Central memory CD8-positive, alpha-beta T cell (primary cell): ENCODE measurements at places on chromosomes 7 and 10.

DNA sequence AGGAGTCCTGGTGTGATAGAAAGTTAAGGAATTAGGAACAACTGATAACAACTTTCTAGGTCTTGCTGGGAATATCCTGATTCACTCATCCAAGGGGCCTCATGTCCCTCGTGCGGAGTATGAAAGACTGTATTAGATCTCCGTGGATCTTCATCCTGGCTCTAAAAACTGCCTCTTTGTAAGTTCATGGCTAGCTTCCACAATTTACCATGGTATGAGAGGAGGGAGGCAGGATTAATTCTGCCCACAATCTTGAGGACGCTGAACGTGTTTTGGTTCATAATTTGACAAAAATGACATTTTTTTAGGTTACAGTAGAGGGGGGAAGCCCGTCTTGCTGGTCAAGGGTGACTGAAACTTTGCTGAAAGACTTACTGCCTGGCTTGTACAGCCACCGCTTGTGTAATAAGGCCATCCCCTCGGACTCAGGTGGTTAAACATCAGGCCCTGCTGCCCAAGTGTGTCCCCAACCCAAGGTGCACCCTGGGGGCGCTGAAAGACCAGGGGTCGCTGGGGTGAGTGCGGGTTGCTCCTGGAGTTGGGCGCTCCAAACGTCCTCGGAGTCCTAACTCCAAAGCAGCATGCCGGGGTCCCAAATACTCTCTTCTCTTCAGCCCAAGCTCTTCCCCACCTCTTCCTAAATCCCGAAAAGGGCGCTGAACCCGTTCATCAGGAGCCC lies 733 bp downstream of the HIBADH start:
- no peak for DNase-seq

GRCh38 chr7:123271856-123272255 lies 72.1 kb upstream of the SLC13A1 start:
- DNase-seq, result no peak

- DNase-seq, result no peak
Measured at GRCh38 chr10:19408924-19409323, 360.3 kb downstream of the MALRD1 start.

GRCh38 chr7:149462101-149462520 lies 1.2 kb upstream of the ZNF777 start:
- no peak for DNase-seq

GRCh38 chr10:71611131-71611530 lies 108.4 kb downstream of the C10orf105 start:
- DNase-seq, result no peak

DNA sequence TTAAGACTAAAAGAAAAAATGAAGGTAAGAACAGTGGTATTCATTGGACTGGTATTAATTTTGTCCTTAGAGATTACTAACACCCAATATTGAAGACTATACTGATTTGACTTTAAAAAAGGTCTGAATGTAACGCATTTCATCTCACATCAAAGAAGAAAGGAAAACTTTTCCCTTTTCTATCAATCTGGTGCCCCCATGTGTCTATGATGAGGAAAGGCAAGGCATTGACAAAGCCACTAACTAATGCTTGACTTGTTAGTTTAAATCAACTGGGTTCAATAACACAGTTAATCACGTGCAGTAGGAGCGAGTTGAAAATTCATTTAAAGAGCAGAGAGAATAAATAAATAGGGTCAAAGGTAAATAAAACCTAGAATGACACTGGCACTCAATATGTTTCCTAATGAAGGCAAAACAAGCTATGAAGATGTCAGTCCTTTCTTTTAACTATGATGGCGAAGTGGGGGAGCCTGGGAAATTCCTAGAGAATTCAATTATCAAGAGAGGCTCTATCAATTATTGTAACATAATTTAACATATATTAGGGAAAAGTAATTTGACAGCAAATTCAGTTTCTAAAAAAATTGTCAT lies 180.9 kb downstream of the ANK3 start:
- DNase-seq, result no peak

GRCh38 chr10:11097686-11098085 lies 80.0 kb downstream of the CELF2 start:
- no peak for DNase-seq

- no peak for DNase-seq
Measured at GRCh38 chr10:98212196-98212595, 55.8 kb downstream of the LOXL4 start.

DNA sequence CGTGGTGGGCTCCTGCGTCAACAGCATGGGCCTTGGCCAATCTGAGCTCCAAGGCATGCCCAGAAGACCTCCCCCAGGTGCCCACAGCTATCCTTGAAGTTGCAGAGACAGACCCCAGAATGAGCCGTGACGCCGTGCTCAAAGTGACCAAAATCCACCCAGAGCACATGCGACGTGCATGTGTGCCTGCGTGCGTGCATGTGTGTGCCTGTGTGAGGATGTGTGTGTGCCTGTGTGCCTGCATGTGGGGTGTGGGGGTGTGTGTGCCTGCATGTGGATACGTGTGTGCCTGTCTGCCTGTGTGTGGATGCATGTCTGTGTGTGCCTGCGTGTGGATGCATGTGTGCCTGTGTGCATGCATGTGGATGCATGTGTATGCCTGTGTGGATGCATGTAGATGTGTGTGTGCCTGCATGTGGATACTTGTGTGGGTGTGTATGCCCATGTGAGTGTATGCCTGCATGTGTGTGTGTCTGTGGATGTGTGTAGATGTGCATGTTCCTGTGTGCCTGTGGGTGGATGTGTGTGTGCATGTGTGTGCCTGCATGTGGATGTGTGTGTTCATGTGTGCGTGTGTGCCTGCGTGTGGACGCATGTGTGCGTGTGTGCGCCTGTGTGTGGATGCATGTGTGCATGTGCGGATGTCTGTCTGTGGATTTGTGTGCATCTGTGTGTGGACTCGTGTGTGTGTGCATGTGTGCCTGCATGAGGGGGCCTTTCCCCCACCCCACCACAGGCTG lies 42.6 kb downstream of the PWWP2B start:
- DNase-seq, result no peak

DNA sequence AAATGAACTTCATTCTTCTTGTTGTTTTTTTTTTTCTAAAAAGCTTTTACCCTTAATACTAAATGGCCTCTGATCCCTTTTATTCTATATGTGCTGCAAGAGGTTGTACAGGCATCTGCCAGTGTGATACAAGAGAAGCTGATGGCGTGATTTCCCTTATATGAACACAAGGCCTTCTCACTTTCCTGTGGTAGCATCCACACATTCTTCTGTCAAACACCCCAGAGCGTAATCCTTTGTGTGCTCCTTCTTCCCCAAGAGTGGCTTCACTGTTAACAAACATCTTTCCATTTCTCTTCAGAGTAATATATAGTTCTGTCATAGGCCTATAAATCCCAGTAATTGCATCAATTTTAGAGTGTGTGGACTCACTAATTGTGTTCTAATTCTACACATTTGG lies 86.3 kb upstream of the CAPZA2 start:
- no peak for DNase-seq

GRCh38 chr10:132142396-132143161 lies 44.2 kb upstream of the DPYSL4 start:
- no peak for DNase-seq

GRCh38 chr7:35758421-35758820 lies 42.4 kb upstream of the SEPTIN7 start:
- no peak for DNase-seq

- DNase-seq, result no peak
Measured at GRCh38 chr7:41731493-41732435, 28.9 kb upstream of the INHBA start.

GRCh38 chr7:137661634-137662033 lies 185.1 kb downstream of the DGKI start:
- DNase-seq, result no peak

GRCh38 chr10:3226960-3227744 lies 54.6 kb upstream of the PITRM1 start:
- no peak for DNase-seq

- DNase-seq, result no peak
Measured at GRCh38 chr10:113752553-113752952, 1.1 kb downstream of the PLEKHS1 start.

DNA sequence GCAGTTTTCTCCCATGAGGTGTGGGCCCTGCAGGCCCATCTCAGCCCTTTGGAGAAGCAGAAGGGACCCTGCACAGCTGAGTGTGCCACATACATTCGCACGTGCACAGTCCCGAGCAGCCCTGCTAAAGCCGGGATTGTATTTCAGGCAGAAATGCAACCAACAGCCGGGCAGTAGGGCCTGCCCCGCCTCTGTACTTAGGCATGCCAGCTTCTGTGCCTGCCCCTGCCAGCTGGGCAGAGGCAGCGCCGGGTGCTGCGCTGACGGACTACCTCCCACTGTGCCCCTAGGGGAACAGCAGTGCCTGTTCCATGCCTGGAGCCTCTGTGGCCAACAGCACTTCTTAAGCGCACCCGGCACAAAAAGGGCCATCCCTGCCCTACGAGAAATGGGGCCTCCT lies 170.3 kb downstream of the NEURL1 start:
- no peak for DNase-seq

- DNase-seq, result no peak
Measured at GRCh38 chr10:101818872-101819633, 809 bp upstream of the OGA start.

GRCh38 chr10:122532601-122533296 lies 27.8 kb upstream of the DMBT1 start:
- no peak for DNase-seq

GRCh38 chr10:12797471-12798262 lies 203.8 kb downstream of the CCDC3 start:
- DNase-seq, result no peak

DNA sequence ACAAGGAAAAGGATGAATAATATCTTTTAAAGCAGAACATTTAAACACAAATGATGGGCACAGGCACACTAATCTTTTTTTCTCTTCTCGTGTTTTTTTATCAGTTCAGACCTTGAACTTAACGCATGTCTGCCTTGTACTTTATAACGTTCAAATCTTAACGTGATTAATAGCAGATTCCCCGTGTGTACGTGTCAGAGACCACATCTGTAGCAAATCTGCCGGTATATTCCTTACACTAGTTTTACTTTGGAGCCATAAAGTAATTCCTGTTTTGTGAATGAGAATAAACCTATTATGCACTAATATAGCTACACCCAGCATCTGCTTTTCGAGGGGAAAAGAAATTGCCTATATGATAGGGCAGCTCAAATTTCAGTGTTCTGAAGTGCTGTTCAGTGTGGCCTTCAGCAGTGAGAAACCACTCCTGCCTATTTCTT lies 166.0 kb upstream of the TCF7L2 start:
- no peak for DNase-seq

GRCh38 chr7:131723926-131724325 lies 167.5 kb upstream of the PODXL start:
- no peak for DNase-seq

GRCh38 chr7:37577901-37578300 lies 105.7 kb upstream of the GPR141 start:
- no peak for DNase-seq

DNA sequence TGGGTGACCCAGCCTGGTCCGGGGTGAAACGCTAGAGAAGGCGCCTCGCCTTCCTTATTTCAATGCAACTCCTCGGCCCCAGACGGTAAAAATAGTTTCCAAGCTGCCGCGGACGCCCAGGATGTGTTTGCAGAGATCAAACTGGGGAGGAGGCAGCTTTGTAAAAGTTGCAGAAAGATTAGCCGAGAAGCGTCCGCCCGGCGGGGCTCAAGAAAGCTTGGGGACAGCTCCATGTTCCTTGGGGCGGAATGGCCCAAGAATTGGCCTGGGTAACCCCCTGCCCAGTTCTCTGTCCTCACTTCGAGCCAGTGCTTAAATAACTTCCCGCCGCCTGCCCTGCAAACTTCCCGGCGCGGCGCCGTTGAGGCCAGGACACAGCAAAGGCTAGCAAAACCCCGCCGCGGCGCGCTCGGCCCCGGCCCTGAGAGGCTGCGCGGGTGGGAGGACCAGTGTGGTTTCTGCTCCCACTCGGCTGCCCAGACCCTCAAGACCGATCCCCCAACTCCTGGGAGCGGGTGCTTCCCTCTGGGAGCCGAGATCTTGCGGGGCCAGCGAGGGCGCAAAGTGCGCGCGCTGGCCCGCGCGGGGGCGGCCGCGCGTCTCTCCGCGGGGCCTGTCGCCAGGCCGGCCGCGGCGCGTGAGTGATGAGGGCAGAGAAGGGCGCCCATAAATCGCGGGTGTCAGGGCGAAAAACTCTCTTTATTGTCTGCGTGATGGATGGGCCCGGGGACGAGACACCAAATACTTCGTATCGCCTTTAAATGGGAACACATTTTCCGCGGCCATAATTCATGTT lies 6.3 kb upstream of the ZNF503 start:
- no peak for DNase-seq

GRCh38 chr7:156998988-156999957 lies 11.2 kb downstream of the MNX1 start:
- DNase-seq, result no peak

DNA sequence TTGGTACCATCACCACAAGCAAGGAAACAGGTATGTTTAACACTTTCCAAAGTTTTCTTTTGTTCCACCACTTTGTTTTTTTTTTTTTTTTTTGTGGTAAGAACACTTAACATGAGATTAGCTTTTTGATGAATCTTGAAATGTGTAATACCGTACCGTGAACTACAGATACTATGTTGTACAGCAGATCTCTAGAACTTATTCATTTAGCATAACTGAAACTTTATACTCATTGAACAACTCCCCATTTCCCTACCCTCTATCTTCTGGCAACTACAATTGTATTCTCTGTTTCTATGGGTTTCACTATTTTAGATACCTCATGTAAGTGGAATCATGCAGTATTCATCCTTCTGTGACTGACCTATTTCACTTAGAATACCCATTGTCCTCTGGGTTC lies 162.7 kb upstream of the ITGB1 start:
- DNase-seq, result no peak

- no peak for DNase-seq
Measured at GRCh38 chr10:58575491-58575890, 62.8 kb downstream of the BICC1 start.

- no peak for DNase-seq
Measured at GRCh38 chr10:5832946-5833345, 19.7 kb upstream of the GDI2 start.

DNA sequence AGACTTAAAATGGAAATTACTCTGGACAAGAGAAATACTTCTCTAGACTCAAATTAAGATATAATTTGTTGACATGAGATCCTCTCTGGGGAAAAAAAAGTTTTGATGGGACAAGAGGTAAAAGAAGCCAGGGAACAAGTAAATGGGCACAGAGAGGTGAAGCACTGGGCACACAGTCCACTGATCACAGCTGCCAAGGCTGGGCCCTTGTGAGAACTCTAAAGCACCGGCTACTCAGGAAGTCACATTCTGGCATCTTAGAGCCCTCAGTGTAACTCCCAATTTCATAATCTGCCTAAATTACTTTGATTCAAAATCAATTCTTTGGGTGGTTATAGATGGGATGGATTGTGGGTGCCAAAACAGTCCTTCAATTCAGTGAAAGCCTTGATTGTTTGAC lies 123.2 kb upstream of the CACNA2D1 start:
- DNase-seq, result no peak

GRCh38 chr7:105734233-105734632 lies 142.2 kb downstream of the ATXN7L1 start:
- DNase-seq, result no peak

DNA sequence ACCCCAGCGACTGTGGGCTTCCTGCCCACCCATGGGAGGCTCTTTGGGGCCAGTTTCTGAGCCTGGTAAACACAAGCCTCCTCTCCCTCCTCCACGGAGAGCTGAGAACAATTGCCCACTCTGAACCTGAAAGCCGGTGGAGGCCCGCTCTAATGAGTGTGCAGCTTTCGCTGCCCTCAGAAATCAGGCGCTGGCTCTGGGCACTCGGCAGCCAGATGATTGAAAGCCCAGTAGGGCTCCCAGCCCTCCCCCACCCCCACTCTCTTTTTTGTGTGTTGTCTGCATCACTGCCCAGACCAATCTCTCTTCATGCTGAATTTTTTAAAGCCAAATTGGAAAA lies 438.9 kb downstream of the RPS24 start:
- DNase-seq, result no peak

GRCh38 chr10:5443429-5443828 lies 31.1 kb downstream of the NET1 start:
- no peak for DNase-seq
